ENCODE measurements at places on chromosomes 5 and 9.

- DNase-seq: no peak
Measured at GRCh38 chr9:98236901-98237487, 18.5 kb downstream of the TBC1D2 start.

DNA sequence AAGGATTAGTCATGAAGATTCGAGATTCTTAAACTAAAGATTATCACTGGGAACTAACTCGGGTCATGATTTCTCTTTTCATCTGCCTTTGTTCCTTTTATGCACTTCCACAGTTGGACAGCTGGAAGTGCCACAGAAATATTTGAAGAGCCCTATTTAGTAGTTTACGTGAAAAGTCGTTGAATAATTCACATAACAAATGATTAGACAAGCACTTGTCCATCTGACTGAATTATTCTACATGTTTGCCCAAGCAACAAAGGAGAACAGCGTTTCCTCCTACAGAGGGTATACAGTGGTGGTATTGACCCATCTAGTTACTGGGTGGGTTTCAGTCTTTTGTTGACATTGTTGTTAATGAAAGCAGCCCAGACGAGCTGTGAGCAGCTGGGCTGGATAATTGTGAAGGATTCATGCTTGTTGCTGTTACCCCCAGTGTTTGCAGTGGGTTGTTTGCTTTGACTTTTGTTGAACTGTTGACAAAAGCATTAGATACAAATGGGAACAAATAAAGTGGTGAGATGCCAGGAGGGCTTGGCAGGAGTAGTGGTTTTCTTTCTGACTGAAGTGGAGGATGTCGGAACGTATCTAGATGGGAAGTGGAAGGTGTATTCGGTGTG, 96.2 kb downstream of the TLE4 start:
- DNase-seq: no peak

- DNase-seq: no peak
Measured at GRCh38 chr5:135484674-135485086, 32.5 kb upstream of the TIFAB start.

DNA sequence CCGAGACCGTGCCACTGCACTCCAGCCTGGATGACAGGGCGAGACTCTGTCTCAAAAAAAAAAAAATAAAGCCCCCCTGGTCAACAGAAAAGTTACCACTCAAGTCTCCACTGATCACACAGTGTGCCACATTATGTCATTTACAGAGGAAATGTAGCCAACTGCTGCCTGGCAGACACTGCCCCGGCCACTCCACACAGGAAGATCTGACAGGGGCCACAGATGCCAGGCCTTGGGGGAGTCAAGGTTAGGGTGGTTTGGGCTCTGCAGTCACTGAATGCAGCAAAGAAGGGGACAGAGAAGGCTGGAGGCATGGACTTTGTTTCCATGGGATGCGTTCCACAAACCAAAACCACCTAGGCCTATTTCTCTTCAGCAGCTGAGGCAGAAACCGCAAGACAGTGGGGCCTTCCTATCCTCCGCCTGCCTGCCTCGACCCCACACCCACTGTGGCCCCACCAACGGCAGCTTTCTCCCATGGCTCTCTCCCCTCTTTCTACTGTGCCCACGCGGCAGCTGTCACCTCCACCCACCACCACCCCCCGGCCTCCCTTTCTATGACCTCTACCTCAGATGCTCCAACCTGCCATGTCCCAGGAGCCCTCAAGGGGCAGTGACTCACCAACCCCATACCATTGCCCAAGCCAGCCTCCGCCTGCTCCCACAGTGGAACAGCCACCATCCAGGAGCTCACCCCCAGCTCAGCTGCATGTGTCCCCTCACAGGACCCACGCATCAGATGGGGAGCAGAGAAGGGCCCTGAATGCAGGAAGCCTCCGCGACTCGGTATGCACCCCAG, 12.4 kb downstream of the IPPK start:
- no peak for DNase-seq

GRCh38 chr5:143056339-143056704, 286.1 kb downstream of the ARHGAP26 start:
- DNase-seq: no peak

DNA sequence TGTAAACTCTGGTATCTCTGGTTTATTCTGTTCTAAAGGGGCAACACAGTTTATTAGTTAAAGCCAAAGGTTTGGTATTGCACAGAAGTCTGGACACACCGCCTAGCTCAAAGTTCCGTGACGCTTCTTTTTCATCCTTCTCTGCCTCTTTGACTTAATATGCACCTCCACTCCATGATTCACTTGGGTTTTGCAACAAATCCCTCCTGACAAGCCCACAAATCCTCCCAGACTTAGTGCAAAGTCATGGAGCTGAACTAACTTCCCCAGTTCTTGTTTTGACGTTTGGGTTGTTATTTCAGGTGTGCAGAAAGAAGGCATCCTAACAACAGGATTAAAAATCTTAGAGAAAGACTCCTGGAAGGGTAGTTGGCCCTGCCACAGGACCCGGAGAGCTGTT, 441.6 kb upstream of the DMAC1 start:
- no peak for DNase-seq

DNA sequence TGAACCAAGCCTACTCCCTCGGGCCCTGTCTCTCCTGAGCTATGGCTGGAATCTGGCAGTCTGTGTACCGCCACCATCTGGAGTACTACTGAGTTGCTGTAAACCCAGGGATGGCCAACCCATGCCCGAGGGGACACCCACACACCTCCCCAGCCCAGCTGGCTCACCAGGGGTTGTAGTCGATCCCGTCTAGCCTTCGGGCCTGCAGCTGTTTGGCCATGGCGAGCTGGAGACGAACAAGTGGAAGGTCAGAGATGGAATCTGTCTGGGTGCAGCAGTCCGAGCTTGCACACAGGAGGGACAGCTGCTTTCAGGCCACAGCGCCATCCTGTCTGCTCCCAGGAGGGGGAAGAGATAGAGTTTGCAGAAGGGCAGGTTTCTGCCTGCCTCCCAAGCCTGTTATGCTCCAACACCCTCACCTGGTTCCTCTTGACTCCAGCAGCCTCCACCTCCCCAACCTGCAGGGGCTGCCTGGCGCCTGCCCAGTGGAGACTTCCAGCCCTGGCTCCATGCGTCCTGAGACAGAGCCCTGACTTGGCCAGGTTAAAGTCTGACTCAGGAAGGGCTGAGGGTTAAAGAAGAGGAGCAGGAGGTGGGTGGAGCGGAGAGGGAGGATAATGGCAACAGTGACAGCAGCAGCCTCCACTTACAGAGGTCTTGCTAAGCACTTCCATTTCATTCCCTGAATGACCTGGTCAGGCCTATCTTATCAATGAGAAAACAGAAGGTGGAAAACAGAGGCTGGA, 15.8 kb upstream of the SPOUT1 start:
- DNase-seq: no peak

Data from activated gamma-delta T cell (primary cell).